ENCODE measurements at places on chromosomes 16 and 17.

GRCh38 chr16:68276223-68276622 is 11.9 kb downstream of the SLC7A6 start:
- no peak for DNase-seq

- DNase-seq: peak; percentile 63
Observed at GRCh38 chr17:957856-958421, 21.6 kb downstream of the NXN start.

DNA sequence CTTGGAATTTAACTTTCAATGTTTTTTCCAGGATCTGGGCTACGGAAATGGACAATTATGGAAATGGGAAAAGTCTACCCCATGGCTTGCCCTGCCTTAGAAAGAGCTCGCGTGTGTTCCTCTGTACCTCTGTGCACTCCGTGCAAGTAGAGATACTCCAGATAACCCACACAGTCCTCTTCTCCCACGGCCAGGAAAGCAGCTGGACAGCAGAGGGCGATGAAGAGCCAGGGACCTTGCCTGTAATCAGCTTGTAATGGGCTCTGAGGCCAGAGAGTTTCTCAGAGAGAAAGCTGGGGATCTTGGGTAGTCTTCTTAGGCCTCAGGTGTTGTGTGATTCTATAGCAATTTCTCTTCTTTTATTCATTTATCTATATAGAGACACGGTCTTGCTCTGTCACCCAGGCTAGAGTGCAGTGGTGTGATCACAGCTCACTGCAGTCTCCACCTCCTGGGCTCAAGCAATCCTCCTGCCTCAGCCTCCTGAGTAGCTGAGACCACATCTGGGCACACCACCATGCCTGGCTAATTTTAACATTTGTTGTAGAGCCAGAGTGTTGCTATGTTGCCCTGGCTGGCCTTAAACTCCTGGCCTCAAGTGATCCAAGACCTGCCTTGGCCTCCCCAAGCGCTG is 2.4 kb upstream of the SOCS7 start:
- peak; percentile 87 for DNase-seq

DNA sequence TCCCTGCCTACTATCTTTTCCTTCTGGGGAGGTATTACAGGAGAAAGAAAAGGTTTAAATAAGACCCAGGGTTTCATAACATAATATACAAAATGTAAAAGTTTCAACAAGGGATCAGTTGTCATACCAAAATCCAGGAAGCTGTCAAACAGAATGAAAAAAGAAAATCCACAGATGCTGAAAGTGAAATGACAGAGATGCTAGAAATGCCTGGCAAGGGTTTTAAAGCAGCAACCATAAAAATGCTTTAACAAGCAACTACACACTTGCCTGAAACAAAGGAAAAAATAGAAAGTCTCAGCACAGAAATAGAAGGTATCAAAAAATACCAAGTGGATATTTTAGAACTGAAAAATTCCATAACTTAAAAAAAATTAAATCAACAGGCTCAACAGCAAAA is 105.0 kb downstream of the C16orf78 start:
- DNase-seq: no peak

GRCh38 chr17:58870747-58871146 is 115.1 kb downstream of the PPM1E start:
- no peak for DNase-seq

DNA sequence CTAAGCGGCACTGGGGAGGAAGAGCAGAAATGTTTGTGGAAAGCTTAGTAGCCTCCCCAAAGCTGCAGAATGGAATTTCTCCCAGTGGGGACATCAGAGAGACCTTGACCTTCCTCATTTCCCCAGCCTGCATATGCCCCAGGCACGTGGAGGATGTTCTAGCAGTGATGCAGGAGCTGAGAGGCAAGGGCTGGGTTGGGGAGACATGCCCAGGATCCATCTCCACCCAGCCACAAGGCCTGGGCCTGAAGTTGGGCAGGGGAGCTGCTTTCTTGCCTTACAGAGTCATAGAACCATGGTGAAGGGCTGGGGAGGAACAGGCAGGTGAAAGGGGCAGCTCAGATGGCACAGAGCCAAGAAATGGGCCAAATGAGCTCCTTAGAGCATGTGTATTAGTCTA is 104.0 kb downstream of the TMEM132E start:
- DNase-seq: no peak

DNA sequence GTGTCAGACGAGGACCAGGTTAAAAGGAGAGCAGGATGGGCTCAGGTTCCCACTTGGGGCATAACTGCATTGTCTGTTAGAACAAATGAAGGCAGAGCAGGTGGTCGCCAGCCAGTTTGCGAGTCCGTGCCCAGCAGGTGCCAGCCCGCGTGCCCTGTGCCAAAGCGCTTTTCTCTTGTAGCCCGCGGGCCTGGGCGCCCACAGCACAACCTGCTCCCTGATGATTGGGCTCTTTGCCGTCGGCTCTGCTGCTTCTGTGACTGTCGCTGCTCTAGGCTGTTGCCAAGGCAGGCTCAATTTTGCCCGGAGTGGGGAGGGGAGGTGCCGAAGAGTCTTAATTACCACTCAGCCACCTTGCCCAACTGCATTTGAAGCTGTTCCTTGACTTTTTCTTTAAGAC is 21.1 kb downstream of the KNOP1 start:
- DNase-seq: no peak

All from A549 (cell line).